ENCODE measurements at places on chromosomes 3 and 15.
A peak's percentile ranks its signal among the peaks of the same experiment; 100 is the strongest.

DNA sequence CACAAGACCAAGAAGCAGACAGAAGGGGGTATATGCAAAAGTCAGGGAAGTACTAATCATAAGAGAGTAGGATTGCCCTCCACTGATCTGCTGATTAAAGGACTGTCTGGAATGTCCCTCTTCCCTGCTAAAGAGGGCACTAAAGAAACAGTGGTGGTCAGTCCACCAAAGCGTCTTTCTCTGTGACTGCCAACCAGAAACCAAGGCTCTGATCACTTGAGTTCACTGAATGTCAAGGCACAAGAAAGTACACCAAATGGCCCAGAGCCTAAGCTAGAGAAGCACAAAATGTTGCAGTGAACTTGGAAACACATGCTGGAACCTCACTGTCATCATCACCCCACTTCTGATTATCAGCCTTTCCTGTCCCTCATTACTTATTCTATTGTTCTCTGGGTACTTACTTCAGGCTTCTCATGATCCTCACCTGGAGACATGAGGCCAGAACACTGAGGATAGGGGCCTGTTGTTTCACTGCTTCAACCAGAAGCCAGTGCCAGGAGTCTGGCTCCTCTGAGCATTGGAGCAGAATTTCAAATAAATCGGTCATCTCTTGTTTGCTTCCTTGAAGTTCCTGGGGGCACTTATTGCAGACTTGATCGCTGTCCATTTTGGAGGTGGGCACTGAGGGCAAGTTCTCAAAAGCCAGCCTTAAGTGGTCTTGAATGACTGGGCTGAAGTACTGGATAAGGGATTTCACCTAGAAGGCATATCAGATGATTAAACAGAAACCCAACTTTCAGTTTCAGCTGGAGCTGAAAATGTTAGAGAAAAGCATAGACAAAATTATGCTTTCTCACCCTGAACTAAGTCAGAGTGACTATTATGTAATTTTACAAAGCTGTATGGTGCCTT, 58.9 kb downstream of the EIF3J start:
- no peak for DNase-seq

DNA sequence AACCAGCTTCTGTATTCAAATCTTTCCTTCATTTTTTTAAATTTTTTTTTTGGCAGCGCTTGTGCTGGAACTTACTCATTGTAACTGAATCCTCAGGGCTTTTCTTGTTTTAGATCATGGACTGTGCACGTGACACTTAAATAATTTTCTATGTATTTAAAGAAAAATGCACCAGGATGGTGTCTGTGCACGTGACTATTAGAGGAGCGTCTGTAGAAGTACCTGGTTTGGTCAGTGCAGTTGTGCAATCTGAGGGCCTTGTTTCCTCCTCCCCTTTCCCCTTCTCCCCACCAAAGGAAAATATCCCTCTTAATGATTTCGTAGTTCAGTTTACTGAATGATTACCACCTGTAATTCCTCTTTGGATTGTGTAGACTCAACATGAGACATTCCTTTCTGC, 31.3 kb downstream of the EDEM1 start:
- DNase-seq: peak; percentile 10

DNA sequence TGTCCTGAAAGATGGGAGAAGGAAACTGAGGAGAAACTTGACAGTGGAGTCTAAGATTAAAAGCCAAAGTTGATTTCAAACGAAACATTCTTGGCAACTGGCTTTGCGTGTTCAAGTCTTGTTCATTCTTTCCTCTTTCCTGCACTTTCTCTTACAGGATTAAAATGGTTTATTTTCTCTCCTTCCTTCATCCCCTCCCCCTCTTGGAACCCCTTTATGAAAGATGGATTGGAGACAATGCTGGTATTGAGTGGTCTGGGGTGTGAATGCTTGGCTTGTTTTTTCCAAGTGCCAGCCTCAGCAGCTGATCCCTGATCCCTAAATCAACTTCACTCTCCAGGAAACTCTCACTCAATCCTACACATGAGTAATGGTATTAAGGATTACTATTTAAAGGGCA, 703 bp upstream of the LSAMP start:
- DNase-seq: no peak

DNA sequence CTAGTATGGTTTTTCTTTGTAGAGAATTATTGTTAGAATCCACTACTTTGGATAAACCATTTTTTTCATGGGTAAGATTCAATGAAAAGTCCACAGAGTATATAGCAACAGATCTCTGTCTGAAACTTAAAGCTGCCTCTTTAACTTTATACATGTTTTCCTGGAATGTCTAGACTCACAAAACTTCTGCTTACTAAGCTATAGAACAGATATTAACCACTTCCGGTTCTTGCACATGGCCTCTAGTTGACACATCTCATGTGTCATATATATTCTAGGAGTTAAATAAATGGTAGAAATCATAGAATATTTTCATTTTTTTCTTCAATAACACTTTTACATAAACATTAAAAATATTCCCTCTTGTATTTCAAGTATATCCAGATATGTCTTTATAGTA, 1693.9 kb downstream of the SI start:
- DNase-seq: no peak

DNA sequence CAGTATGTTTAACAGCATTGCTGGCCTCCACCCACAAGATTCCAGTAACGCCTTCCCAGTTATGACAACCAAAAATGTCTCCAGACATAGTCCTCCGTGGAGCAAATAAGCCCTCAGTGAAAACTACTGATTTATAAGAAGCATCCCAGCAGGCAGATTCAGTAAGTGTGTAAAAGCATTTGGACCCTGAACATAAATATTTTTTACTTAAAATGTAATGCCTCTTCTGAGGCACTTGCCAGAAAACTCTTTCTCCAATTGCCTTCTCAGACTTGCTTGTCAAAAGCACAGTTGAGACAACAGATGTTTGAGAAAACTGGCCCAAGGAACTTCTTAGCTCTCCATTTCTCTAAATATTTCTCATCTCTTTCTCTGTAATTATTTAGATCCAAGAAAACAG, 31.8 kb upstream of the DCLK3 start:
- DNase-seq: no peak

Data from fibroblast of pulmonary artery (primary cell).